ENCODE measurements at places on chromosomes 1 and 21.

DNA sequence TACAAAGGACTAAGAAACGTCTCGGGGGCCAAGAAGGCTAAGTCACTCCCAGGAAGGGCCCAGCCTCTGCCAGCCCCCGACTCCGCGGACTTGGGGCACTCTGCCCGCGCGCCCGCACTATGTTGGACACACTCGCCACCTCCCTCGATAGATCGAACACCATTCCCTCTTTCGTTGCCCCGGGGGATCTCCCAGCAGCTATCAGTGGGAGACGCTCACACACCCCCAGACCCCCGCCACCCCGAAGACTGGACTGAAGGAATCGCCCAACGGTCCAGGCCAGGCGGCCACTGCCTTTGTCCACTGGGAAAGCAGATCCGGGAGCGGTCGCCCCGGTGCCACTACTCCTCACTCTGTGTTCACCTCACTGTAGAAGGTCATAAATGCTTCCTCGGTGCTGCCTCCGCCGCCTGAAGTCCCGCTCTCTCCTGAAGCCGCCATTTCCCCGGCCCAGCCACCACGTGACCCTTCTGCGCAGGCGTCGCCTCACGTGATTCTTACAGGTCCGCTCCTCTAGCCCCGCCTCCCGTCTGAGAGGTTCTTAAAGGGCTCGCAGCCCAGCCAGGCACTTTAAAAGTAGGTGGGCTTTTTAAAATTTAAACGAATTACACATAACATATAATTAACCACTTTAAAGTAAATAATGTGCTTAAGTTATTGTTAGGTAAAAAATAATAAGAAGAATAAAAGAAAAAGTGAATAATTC, at the start of gene DNAJC8:
Gene DNAJC8 (minus strand): TSS at position 472 of the 706 bp plus-strand sequence. CDS start 31 bp downstream, at position 441.
- H3K27me3 ChIP-seq, result no peaks in the 10 kb centered on the region
- peaks cover 27% of the 10 kb centered on the region for H3K36me3 ChIP-seq
- peaks cover 19% of the 10 kb centered on the region for H3K4me1 ChIP-seq
- DNase-seq, result peak; percentile 81

GRCh38 chr1:200154069-200154767, 126.7 kb downstream of the NR5A2 start:
- H3K4me1 ChIP-seq, result peaks cover 25% of the 10 kb centered on the region
- peak; percentile 18 for DNase-seq

DNA sequence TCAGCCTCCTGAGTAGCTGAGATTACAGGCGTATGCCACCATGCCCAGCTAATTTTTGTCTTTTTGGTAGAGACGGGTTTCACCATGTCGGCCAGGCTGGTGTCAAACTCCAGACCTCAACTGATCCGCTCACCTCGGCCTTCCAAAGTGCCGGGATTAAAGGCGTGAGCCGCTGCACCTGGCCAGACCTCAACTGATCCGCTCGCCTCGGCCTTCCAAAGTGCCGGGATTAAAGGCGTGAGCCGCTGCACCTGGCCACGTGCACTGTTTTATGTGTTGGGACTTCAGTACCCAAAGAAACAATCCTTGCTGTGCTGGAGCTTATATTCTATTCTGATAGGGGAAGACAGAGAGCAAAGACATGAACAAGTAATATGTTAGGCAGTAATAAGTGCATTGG, 10.1 kb downstream of the TRAF5 start:
- peak overlapping the region; percentile 80 for H3K27ac ChIP-seq
- DNase-seq, result no peak
- H3K27me3 ChIP-seq, result no peaks in the 10 kb centered on the region
- H3K4me1 ChIP-seq, result peaks cover 81% of the 10 kb centered on the region
- peak overlapping the region; percentile 71 for H3K4me3 ChIP-seq

DNA sequence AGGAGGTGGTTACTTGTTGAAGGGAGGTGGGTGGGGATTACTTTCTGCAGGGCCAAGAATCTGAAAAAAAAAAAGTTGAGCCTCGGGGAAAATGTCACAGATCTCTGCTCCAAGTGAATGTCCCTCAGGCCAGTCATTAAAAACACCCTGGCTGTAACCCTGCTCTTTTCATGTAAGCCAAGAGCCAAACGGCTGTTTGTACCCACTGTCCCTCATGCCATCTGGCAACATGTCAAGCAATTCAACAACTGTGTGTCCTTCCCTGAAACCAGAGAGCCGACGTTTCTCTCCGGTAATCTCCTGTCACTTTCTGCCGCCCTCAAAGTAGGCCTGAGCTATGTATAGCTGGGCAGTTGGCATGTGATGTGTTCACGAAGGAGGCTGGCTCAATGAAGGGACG, 14.7 kb downstream of the CASQ2 start:
- DNase-seq, result no peak
- H3K27ac ChIP-seq, result no peak overlapping the region
- no peaks in the 10 kb centered on the region for H3K36me3 ChIP-seq
- no peak overlapping the region for H3K4me3 ChIP-seq
- H3K27me3 ChIP-seq, result peaks cover 29% of the 10 kb centered on the region
- no peaks in the 10 kb centered on the region for H3K4me1 ChIP-seq

DNA sequence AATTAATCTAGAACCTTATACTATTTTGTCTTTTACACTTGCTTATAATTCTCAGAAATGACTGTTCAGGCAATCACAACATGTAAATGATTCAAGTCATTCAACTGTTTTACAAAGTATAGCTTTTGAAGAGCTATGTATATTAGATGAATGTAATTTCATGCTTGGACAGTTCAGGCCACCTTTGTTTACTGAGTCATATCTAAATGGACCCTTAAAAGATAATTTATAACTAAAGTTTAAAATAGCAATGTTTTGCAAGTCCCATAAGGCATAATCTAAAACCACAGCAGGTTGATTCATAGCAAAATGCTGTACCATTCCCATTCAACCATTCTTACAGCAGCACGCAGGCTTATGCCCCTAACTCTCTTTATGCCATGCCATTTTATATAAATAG, 64.8 kb downstream of the PIK3R3 start:
- no peak overlapping the region for H3K27ac ChIP-seq
- H3K27me3 ChIP-seq, result no peaks in the 10 kb centered on the region
- DNase-seq, result no peak

GRCh38 chr1:6129313-6129712, 50.8 kb downstream of the CHD5 start:
- no peak for DNase-seq
- H3K27ac ChIP-seq, result no peak overlapping the region
- no peaks in the 10 kb centered on the region for H3K36me3 ChIP-seq

- no peaks in the 10 kb centered on the region for H3K36me3 ChIP-seq
- no peak overlapping the region for H3K4me3 ChIP-seq
- H3K4me1 ChIP-seq, result no peaks in the 10 kb centered on the region
- no peaks in the 10 kb centered on the region for H3K27me3 ChIP-seq
Observed at GRCh38 chr1:59431566-59432294, 134.8 kb downstream of the FGGY start.

DNA sequence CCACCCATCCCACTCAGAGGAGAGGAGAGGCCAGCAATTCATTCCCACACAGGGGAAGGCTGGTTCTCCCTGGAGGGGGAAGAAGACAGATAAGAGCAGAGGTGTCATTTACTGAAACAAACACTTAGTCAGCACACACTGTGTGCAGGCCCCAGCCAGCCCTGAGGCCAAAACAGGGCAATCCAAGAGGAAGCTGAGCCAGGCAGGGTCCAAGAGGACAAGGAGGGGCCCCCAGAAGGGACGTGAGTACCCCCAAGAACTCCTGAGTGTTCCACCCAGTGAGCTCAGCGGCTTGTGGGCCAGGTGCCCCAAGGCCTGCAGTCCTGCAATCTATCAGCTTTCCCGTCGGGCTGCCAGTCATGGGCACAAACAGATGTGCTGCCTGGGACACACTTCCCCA, 15.8 kb downstream of the ADGRB2 start:
- no peaks in the 10 kb centered on the region for H3K27me3 ChIP-seq
- DNase-seq, result no peak
- H3K4me3 ChIP-seq, result no peak overlapping the region

GRCh38 chr21:29854795-29855194, 85.0 kb downstream of the GRIK1 start:
- H3K27me3 ChIP-seq, result no peaks in the 10 kb centered on the region
- H3K27ac ChIP-seq, result no peak overlapping the region
- no peak overlapping the region for H3K4me3 ChIP-seq
- DNase-seq, result no peak
- no peaks in the 10 kb centered on the region for H3K4me1 ChIP-seq

GRCh38 chr21:34017039-34017961, 56.1 kb upstream of the MRPS6 start:
- no peaks in the 10 kb centered on the region for H3K27me3 ChIP-seq
- H3K27ac ChIP-seq, result no peak overlapping the region
- H3K4me3 ChIP-seq, result no peak overlapping the region
- H3K4me1 ChIP-seq, result peaks cover 19% of the 10 kb centered on the region
- DNase-seq, result no peak
- peaks cover 2% of the 10 kb centered on the region for H3K36me3 ChIP-seq

DNA sequence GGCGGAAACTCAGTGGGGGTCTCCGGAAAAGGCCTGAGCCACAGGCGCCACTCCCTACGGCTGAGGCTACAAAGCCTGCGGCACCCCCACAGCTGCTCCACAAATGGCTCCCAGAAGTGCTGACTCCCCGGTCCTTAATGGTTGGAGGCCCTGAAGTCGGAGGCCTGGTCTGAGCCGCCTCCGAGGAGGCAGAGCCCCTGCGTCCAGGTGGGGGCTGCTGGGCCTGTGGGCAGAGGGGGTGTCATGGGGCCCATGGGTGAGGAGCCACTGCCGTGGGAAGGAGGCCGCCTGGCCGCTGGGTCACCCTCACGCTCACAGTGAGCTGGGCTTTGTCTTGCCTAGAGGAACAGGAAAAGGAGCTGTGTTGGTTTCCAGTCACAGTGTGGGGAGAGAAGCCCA, 12.4 kb upstream of the COL18A1 start:
- peaks cover 50% of the 10 kb centered on the region for H3K27me3 ChIP-seq
- DNase-seq, result no peak
- no peak overlapping the region for H3K27ac ChIP-seq
- H3K4me3 ChIP-seq, result no peak overlapping the region
- no peaks in the 10 kb centered on the region for H3K36me3 ChIP-seq

DNA sequence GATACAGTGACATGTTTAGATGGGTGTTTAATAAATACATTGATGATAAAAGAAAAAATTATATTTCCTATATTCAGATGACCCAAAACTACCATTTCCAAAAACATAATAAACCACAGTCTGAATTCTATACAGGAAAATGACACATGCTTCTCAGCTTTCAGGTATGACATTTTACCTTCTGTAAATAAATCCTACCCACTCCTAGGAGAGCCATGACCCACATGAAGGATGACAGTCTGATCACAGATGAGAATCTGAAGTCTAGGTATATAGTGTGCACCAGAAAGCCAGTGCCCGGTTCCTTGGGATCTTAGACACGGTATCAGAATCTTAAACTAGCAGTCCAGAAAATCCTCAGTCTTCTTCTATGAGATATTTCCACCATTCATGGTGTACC, 3.7 kb upstream of the GJA9 start:
- no peak overlapping the region for H3K27ac ChIP-seq
- H3K27me3 ChIP-seq, result no peaks in the 10 kb centered on the region
- H3K36me3 ChIP-seq, result no peaks in the 10 kb centered on the region

- no peak for DNase-seq
- no peak overlapping the region for H3K4me3 ChIP-seq
- peaks cover 36% of the 10 kb centered on the region for H3K27me3 ChIP-seq
Observed at GRCh38 chr1:29581256-29581655, 344.9 kb downstream of the PTPRU start.

DNA sequence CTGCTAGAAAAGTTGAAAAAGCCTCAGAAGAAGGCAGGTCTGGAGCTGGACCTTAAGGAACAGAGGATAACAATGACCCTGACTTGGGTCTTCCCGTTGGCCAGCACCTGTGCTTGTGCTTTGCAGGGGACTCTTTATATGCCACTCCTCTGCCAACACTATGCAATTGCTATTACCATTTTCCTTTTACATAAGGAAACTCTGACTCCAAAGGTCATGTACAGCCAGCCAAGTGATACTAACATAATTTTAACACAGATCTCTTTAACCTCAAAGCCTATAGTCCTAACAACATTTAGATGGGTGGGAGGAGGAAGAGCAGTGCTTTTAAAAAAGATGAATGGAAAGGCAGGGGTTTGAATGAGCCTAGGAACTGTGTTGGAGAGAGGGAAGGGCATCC, 106.6 kb upstream of the RAB4A start:
- H3K4me3 ChIP-seq, result no peak overlapping the region
- peaks cover 4% of the 10 kb centered on the region for H3K36me3 ChIP-seq
- peaks cover 9% of the 10 kb centered on the region for H3K4me1 ChIP-seq
- DNase-seq, result no peak
- H3K27me3 ChIP-seq, result no peaks in the 10 kb centered on the region

GRCh38 chr1:227166559-227166958, 151.7 kb downstream of the CDC42BPA start:
- H3K27ac ChIP-seq, result no peak overlapping the region
- no peak overlapping the region for H3K4me3 ChIP-seq
- H3K27me3 ChIP-seq, result peaks cover 56% of the 10 kb centered on the region
- no peaks in the 10 kb centered on the region for H3K36me3 ChIP-seq
- DNase-seq, result no peak

GRCh38 chr1:40309374-40310128, 7.5 kb downstream of the COL9A2 start:
- H3K27me3 ChIP-seq, result no peaks in the 10 kb centered on the region
- no peaks in the 10 kb centered on the region for H3K36me3 ChIP-seq
- peaks cover 2% of the 10 kb centered on the region for H3K4me1 ChIP-seq
- no peak for DNase-seq

DNA sequence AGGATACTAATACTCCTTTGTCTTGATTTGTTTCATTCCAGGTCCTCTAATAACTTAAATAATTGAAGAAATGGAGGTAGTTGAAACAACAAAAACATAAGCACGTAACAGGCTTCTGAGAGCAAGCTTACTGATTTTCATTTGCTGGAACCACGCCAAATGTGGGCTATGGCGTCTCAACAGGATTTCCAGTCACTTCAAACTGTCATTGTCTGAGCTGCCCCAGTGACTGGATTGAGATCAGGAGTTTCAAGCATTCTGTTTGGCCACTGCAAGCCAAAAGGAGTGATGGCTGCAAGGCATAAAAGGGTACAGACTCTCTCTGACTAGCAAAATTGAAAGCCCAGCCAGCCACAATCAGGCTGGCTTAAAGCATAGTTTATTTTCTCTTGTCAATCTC, 289.9 kb downstream of the DPYD start:
- H3K4me1 ChIP-seq, result peaks cover 13% of the 10 kb centered on the region
- no peaks in the 10 kb centered on the region for H3K36me3 ChIP-seq
- no peak for DNase-seq
- H3K4me3 ChIP-seq, result no peak overlapping the region
- no peak overlapping the region for H3K27ac ChIP-seq

- H3K27ac ChIP-seq, result peak overlapping the region; percentile 82
- peaks cover 54% of the 10 kb centered on the region for H3K36me3 ChIP-seq
- H3K27me3 ChIP-seq, result no peaks in the 10 kb centered on the region
Observed at GRCh38 chr1:167683641-167684502, 37.9 kb upstream of the MPZL1 start.

- DNase-seq, result no peak
- H3K4me1 ChIP-seq, result peaks cover 29% of the 10 kb centered on the region
- peaks cover 25% of the 10 kb centered on the region for H3K36me3 ChIP-seq
- no peak overlapping the region for H3K4me3 ChIP-seq
- no peaks in the 10 kb centered on the region for H3K27me3 ChIP-seq
- H3K27ac ChIP-seq, result peak overlapping the region; percentile 62
Observed at GRCh38 chr1:179318491-179318890, 24.9 kb downstream of the SOAT1 start.

DNA sequence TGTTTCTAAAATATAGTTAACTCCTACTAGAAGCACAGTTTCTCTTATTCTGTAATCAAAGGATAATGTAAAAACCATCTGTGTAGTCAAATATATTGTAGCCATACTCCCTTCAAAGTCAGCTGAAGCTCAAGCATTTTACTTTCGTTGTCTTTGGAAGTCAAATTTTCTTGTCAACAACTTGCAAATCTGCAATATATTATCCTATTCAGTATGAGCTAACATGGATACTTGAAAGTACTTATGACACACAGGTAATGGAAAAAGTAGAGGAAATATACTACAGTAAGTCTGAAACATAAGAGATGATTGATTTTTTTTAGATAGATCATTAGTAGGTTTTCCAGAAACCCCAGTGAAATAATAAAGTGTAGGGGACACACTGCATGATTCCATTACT, 121.5 kb downstream of the COL24A1 start:
- DNase-seq, result no peak
- H3K36me3 ChIP-seq, result no peaks in the 10 kb centered on the region
- H3K4me1 ChIP-seq, result no peaks in the 10 kb centered on the region
